Stimulated activated CD4-positive, alpha-beta T cell treated with anti-CD3 and anti-CD28 coated beads, Interleukin-1b, Interleukin-23, amount 100 ng/mL, for 4 hours (primary cell): ENCODE measurements at places on chromosomes 4 and X.

DNA sequence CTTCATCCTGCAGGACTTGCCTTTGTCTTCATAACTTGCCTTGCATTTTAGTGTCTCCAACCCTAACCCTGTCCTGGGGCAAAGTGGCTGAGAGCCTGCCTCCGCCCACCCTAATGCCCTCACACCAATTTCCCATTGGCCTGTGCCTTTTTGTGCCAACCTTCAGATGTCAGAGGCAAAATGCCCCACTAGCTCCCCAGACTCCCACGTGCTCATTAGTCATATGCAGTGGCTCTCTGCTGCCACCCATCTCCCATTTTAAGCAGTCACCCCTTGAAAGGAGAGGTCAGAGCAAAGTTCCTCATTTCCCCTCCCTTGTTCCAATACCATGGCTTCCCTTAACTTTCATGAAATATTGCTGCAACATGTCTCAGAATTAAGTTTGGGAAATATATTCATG, 74.8 kb upstream of the PASD1 start:
- no peak for DNase-seq

GRCh38 chr4:4410271-4410670, 23.4 kb downstream of the NSG1 start:
- DNase-seq = no peak

DNA sequence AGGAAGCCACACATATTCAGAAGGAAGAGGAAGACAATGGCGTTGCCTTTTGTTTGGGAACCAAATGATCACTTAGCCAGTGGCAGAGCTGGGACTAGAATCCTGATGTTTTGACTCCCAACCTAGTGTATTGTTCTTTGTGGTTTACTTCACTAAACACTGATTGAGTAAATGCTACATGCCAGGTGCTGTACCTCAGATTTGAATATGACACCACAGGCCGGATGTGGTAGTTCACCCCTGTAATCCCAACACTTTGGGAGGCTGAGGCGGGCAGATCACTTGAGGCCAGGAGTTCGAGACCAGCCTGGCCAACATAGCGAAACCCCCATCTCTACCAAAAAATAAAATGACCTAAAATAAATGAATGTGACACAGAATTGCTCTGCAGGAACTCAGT, 8.4 kb downstream of the NDUFA1 start:
- DNase-seq = no peak

DNA sequence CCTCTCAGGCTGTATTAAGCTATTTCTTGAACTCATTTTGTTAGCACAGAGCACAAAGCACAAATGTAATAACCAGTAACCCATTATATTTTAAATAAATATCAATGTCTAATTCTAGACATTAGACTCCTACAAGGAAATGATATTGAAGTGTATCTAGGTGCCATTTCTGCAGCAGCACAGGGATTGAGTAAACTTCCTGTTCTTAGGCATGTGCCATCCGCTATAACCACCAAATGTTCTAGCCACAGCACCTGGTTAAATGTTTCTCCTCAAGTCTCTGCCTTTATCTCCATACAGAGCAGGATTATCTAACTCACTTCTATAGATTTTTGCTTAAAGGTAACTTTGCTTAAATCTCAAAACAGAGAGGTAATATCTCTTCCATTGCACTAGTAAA, 51.4 kb downstream of the SGMS2 start:
- no peak for DNase-seq

- no peak for DNase-seq
These were observed 305.4 kb upstream of the F9 start for GRCh38 chrX:139224953-139225665.

GRCh38 chr4:36283912-36284465, 2.6 kb downstream of the DTHD1 start:
- no peak for DNase-seq

DNA sequence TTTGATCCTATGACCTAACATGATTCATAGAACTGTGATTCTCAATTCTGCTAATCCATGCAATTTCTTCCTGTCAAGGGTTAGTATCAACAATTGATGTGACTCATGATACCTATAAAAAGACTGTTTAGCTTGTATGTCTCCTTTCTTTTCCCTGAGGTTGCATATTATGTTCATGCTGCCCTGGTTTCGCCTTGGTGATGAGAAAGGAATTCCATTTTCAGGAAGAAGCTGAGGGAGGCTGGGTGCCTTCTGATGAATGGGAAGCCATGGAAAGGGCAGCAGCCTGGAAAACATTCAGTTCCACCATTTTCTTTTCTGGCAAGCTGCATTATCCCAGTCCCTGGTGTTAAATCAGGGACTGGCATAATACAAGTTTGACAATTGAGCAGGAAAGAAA, 976.5 kb downstream of the RPA4 start:
- DNase-seq = no peak

GRCh38 chr4:139635966-139636365, 29.7 kb upstream of the MGST2 start:
- no peak for DNase-seq

DNA sequence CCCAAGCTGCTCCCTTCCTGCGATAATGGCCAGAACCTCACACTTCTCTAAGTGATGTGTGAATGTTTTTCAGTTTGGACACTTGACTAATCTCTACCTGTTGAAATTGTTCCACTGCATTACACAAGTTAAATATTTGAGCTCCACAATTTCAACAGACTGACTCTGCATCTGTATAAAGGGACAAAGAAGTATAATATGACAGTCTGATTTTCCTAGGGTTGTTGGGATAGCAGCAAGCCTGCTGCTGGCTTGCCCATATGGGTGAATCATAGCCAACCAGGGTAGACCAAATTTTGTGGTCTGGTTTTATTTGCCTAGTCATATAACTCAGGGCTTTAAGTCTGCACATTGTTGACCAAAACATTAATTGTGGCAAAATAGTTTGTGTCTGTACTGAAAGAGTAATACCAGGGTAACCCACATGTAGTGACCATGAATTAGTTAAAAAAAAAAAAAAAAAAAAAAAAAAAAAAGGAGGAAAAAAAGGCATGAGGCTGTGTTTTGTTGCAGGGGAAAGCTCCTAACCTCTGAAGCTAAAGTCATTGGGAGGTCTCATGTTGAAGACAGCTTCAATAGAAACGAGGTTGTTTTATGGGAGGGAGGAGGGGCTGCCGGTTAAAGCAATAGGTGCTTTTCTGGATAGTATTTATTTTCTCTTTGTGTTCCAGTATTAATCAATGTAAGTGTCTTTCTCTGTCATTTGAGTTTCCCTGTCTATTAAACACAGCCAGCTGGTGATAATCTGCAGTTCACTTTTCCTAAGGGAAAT, 534.2 kb downstream of the RAB28 start:
- no peak for DNase-seq

- DNase-seq = no peak
These were observed 470.5 kb downstream of the BCOR start for GRCh38 chrX:39627257-39627656.
